ENCODE measurements at places on chromosomes 11 and 22. TPM values are rescaled to one million over a fixed set of nuclear protein-coding genes. Genes with fewer than 3 reads are reported as not detected.

DNA sequence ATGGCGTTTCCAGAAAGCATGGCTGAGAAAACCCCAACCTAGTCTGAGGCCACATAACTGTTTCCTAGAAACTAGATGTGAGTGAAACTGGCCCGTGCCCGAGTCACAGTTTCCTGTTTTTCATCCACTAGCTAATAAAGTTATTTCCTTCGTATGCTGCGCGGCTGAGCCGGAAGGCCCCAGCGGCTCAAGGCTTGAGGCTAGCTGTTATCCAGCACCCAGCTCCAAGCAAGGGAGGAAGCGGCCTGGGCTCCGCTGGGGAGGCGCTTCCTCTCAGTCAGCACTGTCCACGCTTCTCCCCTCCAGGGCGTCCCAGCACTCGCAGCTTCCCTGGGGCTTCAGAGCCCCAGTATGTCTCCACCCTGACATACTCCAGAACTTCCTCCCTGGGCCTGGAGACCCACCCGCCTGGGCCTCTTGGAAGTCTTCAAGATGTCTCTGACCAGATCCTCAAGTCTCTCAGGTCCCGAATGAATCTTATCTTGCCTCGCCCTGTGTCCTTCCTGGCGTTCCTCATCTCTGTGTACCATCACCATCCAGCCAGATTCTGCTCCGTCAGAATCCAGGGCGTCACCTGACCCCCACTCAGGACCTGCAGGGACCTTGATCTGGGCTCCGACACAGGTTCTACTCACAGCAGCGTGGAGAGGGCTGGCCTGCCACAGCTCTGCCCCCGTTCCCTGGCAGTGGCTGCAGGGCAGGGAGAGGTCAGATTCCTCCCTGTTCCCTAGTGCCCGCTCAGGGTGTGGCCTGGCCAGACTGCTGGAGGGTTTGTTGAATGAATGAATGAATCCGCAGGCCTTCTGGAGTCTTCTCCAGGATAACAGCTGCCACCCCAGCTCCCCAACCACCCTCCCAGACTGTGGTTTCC, 81.9 kb downstream of the LRRC32 start:
- DNase-seq = no peak

DNA sequence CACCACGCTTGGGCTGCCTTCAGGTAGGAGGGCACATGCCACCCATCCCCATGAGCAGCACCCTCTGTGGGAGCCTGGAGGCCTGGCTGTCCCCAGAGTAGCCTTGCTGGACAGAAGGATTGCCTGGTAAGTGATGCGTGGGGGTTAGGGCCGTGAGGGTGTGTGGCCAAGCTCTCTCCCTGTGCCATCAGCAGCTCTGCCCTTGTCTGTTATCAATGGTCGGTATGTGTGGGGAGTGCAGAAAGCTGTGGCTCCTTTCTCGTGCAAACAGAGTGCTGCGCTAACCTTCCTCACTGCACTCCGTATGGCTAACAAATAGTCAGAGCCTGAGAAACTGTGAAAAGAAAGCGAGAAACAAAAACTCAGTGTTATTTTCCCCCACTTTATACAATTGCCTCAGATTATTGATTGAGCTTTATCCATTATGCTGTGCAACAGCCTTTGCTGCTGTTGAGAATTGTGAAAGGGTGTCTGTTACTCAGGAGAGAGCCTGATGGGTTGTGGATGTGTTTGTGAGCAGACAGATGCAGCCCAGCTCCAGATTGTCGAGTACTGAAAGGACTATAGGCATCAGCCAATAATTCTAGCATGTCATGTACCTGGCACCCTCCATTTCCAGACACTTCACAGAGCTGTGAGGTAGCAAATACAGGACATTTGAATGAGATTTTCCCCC, 432.2 kb downstream of the NTM start:
- DNase-seq = peak; percentile 50

DNA sequence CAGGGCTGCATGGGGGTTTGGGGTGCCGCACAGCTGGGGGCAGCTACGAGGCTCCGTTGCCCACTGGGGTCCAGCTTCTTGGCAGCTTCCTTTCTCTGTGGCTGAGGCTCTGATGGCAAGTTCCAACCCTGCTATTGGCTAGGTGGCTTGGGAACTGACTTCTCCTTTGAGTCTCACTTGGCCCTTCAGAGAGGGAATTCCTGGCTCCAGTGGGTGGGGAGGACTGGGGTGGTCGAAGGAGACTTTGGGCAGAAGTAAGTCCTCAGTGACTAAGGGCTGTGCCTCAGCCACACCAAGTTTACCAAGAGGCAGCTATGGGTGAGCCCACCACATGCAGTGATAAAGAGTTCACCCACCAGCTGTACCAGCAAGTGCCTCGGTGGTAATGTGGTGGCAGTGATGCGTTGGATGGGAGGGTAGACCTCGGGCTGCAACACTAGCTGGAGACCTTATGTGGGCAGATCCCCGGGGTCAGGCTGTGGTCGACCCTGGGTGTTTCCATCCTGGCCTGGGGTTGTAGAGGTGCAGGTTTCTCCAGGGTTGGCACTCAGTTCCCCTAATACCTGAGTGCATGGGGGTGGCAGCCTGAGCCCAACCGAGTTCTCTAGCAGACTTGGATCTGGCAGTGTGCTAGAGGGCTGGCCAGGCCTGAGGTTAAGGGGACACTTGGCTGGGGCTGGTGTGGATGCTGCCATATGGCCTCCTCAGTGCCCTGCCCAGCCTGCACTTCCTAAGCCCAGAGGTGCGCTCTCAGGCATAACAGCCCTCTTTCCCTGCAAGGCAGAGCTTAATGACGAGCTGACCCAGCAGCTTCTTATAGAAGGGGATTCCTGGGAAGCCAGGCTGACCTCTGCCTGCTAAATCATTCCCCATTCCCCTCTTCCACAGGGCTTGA, 197.0 kb upstream of the CADM1 start:
- DNase-seq = no peak

- peak; percentile 64 for DNase-seq
These were observed 15.2 kb upstream of the CDC42EP1 start for GRCh38 chr22:37544955-37545702.

GRCh38 chr22:29203488-29204454, 1.9 kb upstream of the EMID1 start:
- no peak for DNase-seq

- DNase-seq = no peak
These were observed 4.4 kb downstream of the ALX4 start for GRCh38 chr11:44305470-44306051.

- no peak for DNase-seq
These were observed 17.9 kb upstream of the EP300 start for GRCh38 chr22:41074466-41074865.

DNA sequence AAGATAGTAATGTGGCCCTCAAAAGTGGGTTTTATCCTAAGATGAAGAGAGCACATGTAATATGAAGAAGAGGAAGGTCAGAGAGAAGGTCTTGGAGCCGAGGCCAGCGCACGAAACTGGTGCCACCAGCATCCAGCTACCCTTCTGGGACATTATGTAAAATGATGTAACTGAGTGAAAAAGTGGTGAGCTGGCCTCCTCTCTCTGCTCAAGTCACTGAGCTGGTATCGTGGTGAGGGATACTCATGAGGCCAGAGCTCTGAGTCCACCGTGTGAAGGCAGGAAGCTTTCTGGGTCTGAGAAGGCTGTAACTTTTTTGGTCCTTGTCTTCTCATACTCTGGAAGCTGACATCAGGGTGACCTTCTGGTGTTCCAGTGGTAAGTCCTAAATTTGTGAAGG, 25.1 kb downstream of the RNF185 start:
- DNase-seq = no peak

GRCh38 chr11:72584293-72584938, 89.8 kb downstream of the PDE2A start:
- no peak for DNase-seq

DNA sequence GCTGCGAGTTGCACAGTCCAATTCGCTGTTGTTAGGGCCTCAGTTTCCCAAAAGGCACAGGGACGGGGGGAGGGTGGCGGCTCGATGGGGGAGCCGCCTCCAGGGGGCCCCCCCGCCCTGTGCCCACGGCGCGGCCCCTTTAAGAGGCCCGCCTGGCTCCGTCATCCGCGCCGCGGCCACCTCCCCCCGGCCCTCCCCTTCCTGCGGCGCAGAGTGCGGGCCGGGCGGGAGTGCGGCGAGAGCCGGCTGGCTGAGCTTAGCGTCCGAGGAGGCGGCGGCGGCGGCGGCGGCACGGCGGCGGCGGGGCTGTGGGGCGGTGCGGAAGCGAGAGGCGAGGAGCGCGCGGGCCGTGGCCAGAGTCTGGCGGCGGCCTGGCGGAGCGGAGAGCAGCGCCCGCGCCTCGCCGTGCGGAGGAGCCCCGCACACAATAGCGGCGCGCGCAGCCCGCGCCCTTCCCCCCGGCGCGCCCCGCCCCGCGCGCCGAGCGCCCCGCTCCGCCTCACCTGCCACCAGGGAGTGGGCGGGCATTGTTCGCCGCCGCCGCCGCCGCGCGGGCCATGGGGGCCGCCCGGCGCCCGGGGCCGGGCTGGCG, at the start of gene BCR:
TSS of gene BCR (plus strand) at position 209 of the 592 bp plus-strand sequence. CDS start 452 bp downstream, outside the sequence.
- DNase-seq = no peak

GRCh38 chr11:73306069-73306841, 1.8 kb upstream of the ARHGEF17 start:
- no peak for DNase-seq

GRCh38 chr22:43443152-43443471, 31.3 kb downstream of the MPPED1 start:
- no peak for DNase-seq

DNA sequence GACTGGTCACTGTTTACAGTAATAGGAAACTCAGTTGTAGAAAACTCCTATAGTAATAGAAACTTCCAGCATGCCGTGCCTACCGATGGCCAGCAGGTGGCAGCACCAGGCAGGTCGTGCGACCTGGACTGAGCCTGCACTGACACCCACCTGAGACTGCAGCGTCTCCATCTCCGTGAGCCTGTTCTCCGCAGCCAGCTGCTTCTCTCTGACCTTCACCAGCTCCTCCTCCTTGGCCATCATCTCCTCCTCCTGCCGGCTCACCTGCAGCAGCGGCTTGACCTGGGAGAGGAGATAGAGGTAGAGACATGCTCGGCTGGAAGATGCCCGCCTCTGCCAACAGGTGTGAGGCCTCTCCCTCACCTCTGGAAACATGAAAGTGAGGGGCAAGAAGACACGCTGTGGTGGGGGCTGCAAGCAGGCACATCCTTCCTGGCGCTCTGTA, 48.5 kb downstream of the APOL1 start:
- peak; percentile 27 for DNase-seq

DNA sequence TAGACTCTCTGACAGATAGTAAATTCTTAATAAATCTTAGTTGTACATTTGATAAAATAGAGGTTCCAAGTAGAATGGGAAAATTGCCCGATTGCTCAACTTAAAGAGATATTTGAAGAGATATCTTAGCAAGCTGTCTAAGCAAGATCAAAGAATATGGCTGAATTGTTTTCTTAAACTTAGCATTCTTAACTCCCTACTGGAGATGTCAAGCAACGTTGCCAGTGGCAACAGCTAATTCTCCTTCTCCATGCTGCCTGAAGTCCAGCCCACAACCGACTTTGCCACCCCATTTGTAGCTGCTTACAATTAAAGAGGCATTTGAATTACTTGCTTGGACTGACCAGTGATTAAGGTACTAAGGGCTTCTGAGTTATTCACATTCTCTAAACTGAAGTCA, 94.4 kb downstream of the FAM181B start:
- DNase-seq = no peak

- DNase-seq = no peak
These were observed 16.8 kb downstream of the SDHD start for GRCh38 chr11:112103446-112103845.

DNA sequence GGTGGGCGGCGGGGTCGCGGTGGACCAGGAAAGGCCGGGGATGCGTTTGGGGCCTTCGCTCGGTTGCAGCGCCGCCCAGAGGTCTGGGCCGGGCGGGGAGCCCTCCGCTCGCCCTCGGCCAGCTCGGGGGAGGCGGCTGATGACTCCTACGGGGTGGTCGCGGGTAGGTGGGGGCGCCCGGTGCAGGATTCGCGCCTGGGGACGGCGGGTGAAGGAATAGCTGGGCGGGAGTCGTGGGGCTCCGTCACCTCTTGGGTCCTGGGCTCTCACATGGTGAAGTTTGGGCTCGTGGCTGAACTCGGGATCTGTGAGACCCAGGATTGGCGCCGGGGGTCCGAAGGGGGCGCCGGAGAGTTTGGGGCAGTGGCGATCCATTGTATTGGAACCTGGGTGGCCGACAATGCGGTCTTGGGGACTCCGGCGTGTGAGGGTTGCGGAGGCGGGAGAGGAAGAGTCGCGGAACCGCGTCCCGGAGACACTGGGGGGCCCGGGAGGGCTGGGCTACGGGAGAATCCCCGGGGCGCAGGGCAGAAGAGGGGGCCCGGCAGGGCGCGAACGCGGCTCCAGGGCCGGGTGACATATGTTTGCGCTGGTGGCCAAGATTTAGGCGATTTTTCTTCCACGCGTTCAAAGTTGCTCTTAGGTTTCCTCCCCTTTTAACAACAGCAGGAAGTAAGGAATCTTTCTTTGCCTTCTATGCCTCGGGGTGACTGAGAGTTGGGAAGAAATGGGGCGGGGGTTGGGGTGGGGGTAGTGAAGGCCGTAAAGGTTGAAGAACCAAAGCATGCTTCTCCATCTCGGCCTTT, 935 bp downstream of the QSER1 start:
- DNase-seq = peak; percentile 43

DNA sequence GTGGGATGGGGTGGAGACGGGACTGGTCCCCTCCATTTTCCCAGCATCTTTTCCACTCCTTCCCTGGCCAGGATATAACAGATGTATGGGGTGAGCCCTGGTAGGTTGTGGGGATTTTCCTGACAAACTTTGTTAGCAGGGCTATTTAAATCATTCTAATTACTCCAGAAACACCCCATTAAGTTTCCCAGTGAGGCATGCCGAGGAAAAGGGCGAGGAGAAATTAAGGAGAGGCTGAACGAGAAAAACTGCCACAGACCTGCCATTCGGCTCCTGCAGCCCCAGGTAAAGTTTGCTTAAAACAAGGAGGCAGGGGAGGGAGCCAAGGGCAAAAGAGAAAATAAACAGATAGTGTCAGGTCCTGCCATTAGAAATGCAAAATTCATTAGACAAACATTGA, 428.2 kb downstream of the BUD13 start:
- no peak for DNase-seq

DNA sequence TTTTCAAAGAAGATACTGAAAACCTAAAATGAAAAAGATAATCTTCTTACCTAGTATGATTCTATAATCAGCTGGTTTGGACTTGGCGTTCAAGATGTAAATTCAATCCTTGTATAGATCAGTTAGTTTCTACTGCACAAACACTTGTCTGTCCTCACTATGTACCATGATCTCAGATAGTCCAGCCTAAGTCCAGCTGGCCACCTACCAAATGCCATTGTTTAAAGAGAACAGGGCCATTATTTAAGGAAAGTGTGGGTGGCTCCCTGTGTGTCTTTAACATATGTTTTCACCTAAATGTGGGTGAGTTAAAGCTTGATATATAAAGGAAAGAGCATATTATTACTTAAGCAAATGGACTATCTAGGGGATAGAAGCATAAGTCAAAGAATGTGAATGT, 38.6 kb downstream of the BLID start:
- no peak for DNase-seq

SMC1B gene
- 0.08 TPM for polyA plus RNA-seq

MOGAT2 gene
- polyA plus RNA-seq = 0.29 TPM

BTBD18 gene
- polyA plus RNA-seq = 0.74 TPM

CHRDL2 gene
- polyA plus RNA-seq = 1.7 TPM

OR52B6 gene
- polyA plus RNA-seq = not detected

CDCA5 gene
- 14.1 TPM for polyA plus RNA-seq

BBS1 gene
- polyA plus RNA-seq = 77.1 TPM

C22orf31 gene
- not detected for polyA plus RNA-seq

TMEM126B gene
- 63.3 TPM for polyA plus RNA-seq

ART1 gene
- polyA plus RNA-seq = not detected

FJX1 gene
- polyA plus RNA-seq = 69.6 TPM
